Dorsolateral prefrontal cortex (tissue), 122 donors: ENCODE measurements at places on chromosomes 1 and 21. TPM values are rescaled to one million over a fixed set of nuclear protein-coding genes. Genes with fewer than 3 reads are reported as not detected.

The TMPRSS2 gene
- total RNA-seq, result not detected

The ZBTB8A gene
- total RNA-seq, result 6.1 TPM

The FCN3 gene
- total RNA-seq, result 0.50 TPM

The CACHD1 gene
- total RNA-seq, result 21.9 TPM

The SERINC2 gene
- total RNA-seq, result 0.69 TPM

The CCDC190 gene
- 1.2 TPM for total RNA-seq

The RNU1-3 gene
- 9,464 TPM for total RNA-seq

The SPATA1 gene
- 1.4 TPM for total RNA-seq

The PTGFR gene
- 0.33 TPM for total RNA-seq

The CFHR4 gene
- 0.29 TPM for total RNA-seq

The TMEM61 gene
- total RNA-seq, result 2.0 TPM

The LMNA gene
- total RNA-seq, result 36.4 TPM

The KLF18 gene
- not detected for total RNA-seq

The S100A5 gene
- total RNA-seq, result not detected

The DDR2 gene
- 20.2 TPM for total RNA-seq

The C1QB gene
- 43.4 TPM for total RNA-seq

The COL8A2 gene
- 1.3 TPM for total RNA-seq

The ZNF683 gene
- total RNA-seq, result not detected

The PNRC2 gene
- total RNA-seq, result 53.3 TPM

The ACADM gene
- 53.0 TPM for total RNA-seq

The CHI3L2 gene
- 1.4 TPM for total RNA-seq

The PLA2G4A gene
- total RNA-seq, result 3.5 TPM

The CTSS gene
- total RNA-seq, result 12.3 TPM

The NR5A2 gene
- total RNA-seq, result 0.20 TPM

The DCDC2B gene
- not detected for total RNA-seq

The RPTN gene
- total RNA-seq, result not detected

The LCE1A gene
- total RNA-seq, result not detected

The LAX1 gene
- total RNA-seq, result not detected

The TEDDM1 gene
- total RNA-seq, result not detected

The OR2T35 gene
- not detected for total RNA-seq

The ZBTB8OS gene
- 32.8 TPM for total RNA-seq

The TMPRSS15 gene
- not detected for total RNA-seq

The POMGNT1 gene
- total RNA-seq, result 98.3 TPM

The TMEM81 gene
- 7.2 TPM for total RNA-seq

The PRRX1 gene
- total RNA-seq, result 31.4 TPM

The MSH4 gene
- 2.8 TPM for total RNA-seq

The L1TD1 gene
- not detected for total RNA-seq

The SLC35F3 gene
- total RNA-seq, result 37.8 TPM

The C1orf94 gene
- total RNA-seq, result 0.34 TPM
